NCI-H526 (cell line): ENCODE measurements at places on chromosomes 16 and 17.
A peak's percentile ranks its signal among the peaks of the same experiment; 100 is the strongest.

GRCh38 chr17:4008441-4009185, 44.4 kb upstream of the ATP2A3 start:
- DNase-seq, result no peak

DNA sequence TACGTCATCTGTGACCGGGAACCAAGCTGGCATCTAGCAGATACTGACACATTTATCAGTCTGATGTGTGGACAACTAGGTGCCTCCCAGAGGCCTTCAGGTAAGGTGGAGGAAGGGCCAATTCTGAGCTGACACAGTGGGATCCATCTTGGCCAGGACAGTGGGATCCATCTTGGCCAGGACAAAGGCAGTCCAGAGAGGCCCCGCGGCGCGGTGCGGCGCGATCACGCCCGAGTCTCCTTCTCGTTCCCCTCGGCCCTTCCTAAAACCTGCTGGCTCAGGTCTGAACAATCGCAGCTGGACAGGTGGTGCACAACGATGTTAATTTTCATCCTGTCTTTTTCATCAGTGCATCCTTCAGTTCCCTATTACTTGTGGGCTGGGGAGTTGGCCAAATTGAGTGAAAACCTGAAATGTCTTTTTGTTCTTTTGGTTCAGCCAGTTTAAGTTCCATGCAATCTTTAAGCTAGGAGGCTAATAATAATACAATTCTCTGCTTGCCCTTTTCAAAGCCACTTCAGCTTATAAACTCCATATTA, 486 bp upstream of the WSB1 start:
- peak; percentile 87 for DNase-seq

- no peak for DNase-seq
Measured at GRCh38 chr16:47431960-47432359, 28.9 kb downstream of the ITFG1 start.

DNA sequence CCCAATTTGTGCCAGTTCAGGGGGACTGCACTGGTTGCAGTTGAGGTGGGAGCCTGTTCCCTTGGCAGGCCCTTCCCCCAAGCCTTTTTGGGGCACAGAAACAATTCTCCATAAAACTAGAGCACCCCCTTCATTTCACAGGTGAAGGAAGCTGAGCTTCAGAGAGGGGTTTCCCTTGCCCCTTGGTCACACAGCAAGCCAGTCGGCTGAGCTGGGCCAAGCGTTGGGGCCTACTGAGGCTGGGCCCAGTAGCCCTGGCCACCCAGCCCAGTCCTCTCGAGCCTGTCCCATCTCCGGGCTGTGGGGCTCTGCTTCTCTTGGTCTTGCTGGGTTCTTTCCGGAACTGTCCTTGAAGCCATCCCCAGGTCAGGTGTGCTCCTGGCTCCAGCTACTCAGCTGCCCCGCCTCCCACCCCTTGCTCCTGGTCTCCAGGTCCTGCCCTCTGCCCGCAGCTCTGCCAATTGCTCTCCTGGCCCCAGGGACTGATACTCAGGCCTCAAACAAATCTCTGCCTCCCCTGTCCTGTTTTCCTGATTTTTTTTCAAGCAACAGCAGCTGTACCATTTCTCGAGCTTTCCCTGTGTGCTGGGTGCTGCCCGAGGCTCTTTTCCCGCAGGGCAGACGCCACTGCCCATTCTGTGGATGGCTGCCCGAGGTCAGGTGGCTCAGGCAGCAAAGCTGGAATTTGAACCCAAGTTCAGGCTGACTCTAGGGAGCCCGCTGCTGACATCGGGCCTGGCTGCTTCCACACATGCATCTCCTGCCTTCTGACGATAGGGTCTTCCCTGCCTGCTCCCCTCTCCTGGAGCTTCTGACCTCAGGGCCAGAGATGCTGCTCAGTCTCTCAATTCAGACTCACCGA, 87.4 kb upstream of the NKD1 start:
- DNase-seq, result no peak

GRCh38 chr17:71978435-71978834, 142.4 kb upstream of the SOX9 start:
- no peak for DNase-seq

- DNase-seq, result no peak
Measured at GRCh38 chr16:89114159-89114981, 20.7 kb downstream of the ACSF3 start.

- no peak for DNase-seq
Measured at GRCh38 chr17:57880086-57880456, 30.2 kb upstream of the MRPS23 start.

DNA sequence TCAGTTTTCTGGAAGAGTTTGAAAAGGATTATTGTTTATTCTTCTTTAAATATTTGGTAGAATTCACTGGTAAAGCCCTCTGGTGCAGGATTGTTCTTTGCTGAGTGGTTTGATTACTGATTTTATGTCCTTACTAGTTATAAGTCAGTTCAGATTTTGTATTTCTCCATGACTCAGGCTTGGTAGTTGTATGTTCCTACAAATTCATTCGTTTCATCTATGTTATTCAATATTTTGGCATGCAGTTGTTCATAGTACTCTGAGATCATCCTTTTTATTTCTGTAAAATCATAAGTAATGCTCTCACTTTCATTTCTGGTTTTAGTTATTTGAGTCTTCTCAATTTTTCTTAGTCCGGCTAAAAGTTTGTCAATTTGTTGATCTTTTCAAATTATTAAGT, 58.1 kb upstream of the CRYM start:
- DNase-seq, result no peak

DNA sequence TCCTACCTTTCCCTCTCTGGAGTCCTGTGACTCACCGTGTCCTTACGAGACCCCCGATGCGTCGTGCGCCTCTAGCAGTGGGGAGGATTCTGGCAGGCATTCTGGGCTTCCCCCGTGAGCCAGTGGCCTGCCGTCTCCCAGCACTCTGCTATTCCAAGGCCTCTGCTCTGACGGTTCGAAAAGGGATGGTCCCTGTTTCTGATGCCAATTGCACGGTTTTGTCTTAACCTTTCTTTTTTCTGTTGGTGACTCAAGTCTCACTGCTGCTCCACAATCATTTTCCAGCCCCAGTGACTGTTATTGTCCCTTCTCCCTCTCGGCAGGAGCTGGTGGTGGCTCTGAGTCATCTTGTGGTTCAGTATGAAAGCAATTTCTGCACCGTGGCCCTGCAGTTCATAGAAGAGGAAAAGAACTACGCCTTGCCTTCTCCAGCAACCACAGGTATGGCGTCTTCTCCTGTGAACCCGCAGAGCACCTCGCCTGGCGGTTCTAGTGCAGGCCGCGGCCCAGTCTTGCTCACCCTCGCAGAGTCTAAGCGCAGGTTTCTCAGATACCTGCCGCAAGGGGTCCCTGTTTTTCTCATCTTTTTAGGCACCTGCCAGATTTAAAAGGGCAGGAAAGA, 100.1 kb upstream of the CHMP6 start:
- no peak for DNase-seq
